Natural killer cell (primary cell): ENCODE measurements at places on chromosomes 3 and 15.

GRCh38 chr3:187359798-187360486 is 8.2 kb upstream of the RTP4 start:
- DNase-seq, result no peak

DNA sequence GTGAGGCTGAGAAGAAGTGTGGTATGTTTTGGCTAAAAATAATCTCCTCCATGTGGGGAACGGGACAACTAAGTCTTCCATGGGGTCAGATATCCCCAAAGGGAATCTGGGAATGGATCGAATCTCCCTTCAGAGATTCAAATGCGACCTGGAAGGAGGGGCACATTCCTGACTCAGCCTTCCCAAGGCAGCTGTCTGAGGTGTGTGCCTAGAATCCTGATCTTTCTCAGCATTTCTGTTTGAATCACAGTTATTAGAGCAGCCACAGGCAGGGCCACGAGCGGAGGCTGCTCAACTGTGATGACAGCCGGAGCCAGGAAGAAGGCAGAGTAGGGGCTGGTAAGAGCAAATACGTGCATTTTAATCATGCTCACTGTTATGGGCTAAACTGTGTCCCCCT is 135.1 kb downstream of the ADAMTS17 start:
- DNase-seq, result no peak

DNA sequence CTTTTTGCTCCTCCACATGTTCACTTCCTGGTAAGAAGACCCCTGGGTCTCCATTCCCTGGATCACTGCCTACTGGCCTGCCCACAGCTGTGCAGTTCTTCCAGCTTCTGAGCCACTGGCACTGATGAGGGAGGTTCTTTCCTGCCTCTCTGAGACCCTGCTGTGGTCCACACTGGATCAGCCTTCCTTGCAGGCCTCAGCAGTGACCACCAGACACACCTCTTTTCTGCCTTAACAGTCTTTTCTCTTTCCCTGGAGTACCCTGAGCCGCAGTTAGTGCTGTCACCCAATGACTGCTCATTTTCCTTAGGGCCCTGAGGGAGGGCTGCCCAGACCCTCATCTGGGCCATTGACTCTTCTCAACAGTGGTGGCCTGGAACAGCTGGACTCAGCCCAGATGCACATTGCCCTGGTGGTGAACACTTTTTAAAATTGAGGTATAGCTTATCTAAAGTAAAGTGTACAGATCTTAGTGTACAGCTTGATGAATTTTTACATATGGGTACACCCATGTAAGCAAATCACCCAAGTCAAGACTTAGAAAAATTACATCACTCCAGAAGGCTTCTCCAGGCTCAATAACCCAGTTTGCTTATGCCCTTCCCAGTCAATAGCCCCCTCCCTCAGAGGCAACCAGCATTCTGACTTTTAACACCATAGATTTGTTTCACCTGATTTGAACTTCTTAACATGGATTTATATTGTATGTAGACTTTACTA is 32.8 kb upstream of the C3orf80 start:
- no peak for DNase-seq

DNA sequence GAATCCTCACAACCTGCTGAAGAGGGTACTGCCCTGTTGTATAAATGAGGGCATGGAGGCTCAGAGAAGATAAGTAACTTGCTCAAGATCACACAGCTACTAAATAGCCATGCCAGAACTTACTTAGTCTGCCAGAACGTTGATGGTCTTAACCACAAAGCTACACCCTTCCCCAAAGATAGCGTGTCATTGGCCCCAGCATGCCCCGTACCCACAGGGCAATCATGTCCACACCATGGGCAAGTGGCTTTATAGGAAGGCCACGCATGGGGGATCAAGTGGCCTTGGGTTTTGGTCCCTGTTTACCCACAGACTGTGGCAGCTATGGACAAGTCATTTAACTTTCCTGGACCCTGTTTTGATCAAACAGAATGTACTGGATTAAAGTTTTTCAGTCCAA is 15.9 kb upstream of the ARHGEF3 start:
- DNase-seq, result no peak

DNA sequence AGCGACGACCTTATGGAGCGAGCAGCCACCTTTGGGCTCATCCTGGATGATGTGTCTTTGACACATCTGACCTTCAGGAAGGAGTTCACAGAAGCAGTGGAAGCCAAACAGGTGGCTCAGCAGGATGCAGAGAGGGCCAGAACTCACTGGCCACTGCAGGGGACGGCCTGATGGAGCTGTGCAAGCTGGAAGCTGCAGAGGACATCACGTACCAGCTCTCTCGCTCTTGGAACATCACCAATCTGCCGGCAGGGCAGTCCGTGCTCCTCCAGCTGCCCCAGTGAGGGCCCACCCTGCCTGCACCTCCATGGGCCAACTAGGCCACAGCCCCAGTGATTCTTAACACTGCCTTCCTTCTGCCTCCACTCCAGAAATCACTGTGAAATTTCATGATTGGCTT is 10.4 kb downstream of the NR1I2 start:
- DNase-seq, result no peak

DNA sequence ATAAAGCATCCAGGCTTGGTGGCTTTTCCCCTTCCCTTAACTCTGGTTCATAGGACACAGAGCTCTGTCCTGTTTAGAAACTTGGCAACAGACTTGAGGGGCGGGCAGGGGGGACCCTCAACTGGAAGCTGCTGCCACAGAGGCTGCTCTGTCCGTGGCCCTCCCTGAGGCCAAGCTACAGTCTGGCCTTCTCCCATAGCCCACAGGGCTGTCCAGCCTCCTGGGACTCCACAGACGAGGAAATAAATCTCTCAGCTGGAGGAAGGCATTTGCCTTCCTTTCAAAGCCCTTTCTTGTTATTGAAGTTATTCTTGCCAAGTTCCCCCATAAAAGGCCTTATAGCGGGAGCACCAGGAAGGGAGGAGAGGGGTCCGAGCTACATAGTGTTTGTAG is 248.8 kb upstream of the TPM1 start:
- no peak for DNase-seq

DNA sequence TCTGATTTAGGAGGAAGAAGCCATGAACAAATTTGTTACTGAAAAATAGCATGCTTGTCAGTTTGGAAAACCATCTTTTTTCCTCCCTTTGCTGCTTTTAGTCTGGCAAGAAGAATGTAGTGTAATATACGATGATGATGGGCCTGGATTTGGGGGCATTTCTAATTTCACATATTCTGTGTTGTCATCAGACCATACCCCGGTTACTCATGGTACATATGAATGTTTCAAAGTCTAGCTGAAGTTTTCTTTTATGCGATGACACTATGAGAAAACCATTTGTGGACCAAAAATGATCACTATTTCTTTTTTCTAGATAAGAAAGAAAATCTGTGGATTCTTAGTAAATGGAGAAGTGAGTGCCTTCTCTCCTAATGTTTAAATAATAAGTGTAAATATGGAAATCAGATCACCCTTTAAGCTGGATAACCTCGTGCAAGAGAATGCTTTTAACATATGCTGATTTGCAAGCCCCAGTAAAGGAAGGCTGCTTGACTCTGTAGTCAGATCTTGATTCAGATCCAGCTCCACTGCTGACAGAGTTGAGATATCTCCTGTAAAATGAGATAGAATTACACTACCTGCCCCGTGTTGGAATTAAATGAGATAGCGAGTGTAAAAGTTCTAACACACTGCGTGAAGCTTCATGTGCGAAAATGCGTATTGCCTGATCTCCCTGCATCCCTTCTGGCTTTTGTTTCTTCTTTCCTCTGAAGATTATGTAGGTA is 3.0 kb downstream of the MEF2A start:
- DNase-seq, result no peak

- peak; percentile 54 for DNase-seq
These were observed 605 bp downstream of the DCUN1D1 start for GRCh38 chr3:182979674-182980191.

- no peak for DNase-seq
These were observed 31.1 kb upstream of the HHATL start for GRCh38 chr3:42733501-42734262.

- DNase-seq, result no peak
These were observed 34.6 kb downstream of the MCTP2 start for GRCh38 chr15:94265982-94266381.

DNA sequence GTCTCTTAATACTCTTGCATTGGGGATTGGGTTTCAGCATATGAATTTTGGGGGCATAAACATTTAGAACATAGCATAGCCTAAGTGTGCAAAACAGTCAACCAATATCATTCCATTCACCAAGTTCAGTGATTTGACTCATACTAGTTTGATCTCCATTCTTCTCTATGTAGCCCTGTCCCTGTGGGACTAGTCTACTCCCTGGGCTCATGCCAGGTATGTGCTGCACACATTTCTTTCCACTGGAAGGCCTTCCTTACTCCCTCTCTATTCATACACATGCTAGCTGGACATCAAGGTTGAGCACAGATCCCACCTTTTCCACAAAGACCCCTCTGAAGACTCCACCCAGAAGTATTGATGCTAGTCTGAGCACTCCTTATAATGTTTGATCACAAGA is 5.1 kb downstream of the ZDHHC23 start:
- DNase-seq, result no peak

DNA sequence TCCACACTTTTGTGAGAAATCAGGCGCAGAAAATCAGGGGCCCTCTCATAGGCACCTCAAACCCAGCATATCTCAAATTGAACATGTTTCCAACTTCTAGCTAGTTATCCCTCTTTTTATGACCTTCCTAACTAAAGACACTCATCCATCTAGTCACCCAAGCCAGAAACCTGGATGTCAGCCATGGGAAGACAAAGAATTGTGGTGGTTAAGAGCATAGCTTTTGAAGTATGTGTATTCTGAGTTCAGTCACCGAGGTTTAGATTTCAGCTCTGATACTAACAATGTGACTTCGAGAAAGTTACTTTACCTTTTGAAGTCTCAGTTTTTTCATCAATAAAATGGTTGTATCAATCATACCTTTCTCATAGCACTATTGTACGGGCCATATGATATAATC is 495.5 kb downstream of the NLGN1 start:
- DNase-seq, result no peak

GRCh38 chr15:50003786-50004334 is 115.2 kb downstream of the ATP8B4 start:
- DNase-seq, result peak; percentile 79

- no peak for DNase-seq
These were observed 27.6 kb downstream of the CPOX start for GRCh38 chr3:98565843-98566242.

DNA sequence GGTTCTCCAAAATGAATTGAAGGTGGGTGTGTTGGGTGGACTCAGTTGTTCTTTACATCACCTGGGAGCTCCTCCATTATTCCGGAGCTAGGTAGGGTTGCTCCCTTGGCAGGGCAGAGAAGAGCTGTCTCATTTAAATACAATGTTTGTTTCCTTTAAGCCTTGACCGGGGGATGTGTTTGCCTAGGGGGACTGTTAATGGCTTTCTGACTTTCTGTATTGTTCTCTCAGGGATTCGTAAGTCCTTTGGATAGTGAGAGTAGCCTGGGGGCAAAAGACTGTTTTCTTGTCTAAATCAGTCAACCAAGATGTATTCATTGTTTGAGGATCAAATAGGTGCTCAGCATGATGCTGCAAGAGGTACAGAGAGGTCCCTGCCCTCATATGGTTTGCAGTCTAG is 71.1 kb downstream of the CDAN1 start:
- no peak for DNase-seq

- no peak for DNase-seq
These were observed 155.7 kb downstream of the LIPC start for GRCh38 chr15:58587486-58587885.

GRCh38 chr15:69908590-69909420 is 188.9 kb downstream of the TLE3 start:
- no peak for DNase-seq

DNA sequence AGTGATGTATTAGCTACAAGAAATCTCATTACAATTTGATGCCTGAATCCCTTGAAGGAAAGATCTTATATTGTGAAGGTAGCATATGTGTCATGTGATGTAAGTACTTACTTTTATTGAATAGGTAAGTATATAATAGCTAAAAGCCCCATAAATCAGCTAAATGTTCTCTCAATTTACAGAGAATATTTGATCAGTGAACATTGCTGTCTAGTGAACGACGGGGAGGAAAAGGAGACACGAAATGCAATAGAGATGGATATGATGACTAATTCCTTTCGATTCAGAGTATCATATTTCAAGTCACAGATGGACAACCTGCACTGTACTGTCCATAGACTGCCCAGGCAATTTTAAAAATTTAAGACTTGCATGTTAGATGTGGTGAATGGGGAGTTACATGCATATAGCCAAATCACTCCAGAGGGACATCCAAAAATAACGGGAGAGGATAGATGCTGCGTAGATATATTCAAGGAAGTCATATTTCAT is 462.1 kb upstream of the CDIN1 start:
- no peak for DNase-seq

DNA sequence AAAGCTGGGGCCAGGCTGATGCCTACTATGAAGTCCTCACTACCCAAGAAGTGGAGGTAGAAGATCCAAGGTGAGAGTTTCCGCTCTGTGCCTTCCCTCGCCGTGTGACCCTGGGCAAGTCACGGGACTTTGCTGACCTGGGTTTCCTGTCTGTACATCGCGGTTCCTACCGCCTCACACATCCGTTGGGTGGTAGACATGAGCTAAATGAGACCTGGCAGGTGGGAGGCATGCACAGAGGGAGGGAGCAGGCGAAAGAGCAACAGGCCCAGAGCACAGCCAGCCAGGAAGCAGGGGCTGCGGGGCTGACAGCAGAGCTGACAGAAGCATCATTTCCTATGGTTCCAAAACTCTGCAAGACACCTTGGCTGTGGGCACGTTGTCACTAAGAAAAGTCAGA is 157.3 kb upstream of the BHLHE40 start:
- peak; percentile 71 for DNase-seq

GRCh38 chr15:100174159-100174903 is 167.4 kb downstream of the ADAMTS17 start:
- DNase-seq, result no peak

DNA sequence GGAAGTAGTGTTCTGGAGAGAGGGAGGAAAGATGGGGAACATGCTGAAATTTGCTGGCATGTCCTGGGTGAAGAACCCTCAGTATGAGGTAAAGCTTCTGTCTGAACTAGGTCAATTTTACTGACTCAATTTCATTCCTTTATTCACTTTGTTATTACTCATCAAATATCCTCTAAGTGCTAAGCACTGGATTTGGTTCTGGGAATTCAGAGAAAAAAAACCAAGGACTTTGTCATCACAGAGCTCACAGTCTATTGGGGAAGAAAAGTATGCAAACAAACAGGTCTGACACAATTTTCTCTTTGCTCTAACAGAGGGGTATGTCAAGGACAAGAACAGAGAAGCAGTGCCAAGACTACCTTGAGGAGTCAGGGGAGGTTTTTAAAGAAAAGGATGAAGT is 68.0 kb downstream of the TFG start:
- no peak for DNase-seq

DNA sequence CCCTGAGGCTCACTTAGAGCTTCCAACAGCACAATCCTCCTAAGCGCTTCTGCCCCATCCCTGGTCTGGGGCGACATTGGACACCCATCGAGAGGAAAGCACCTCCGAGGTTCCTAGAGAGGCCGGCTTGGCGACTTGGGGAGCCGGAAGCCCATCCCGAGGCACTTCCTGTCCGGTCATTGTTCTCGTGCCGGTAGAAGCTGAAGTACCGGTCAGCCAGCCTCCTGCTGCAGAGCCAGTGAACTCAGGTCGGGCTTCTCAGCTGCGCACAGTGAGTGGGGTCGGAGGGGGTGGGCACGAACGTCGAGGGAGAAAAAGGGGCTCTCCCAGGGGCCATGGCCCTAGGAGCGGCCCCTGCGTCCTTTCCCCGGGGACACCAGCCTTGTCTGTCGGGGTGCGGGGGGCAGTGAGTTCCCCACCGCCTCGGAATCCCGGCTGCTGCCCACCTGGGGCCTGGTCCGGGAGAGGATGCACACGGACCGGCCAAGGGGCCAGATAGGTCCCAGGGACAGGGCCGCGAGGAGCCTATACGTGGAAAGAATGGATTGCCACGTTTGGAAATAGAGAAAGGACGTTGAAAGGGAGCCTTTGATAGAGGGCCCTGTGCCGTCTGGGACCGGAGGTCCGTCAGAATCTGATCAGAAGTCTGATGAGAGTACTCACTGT is at the start of gene ZNF35:
ZNF35 (plus strand) TSS at position 169 of the 666 bp plus-strand sequence. CDS start 2,336 bp downstream, outside the sequence.
- peak; percentile 34 for DNase-seq
